Retinal pigment epithelial cell (primary cell): ENCODE measurements at places on chromosomes 1 and 21.
A peak's percentile ranks its signal among the peaks of the same experiment; 100 is the strongest.

DNA sequence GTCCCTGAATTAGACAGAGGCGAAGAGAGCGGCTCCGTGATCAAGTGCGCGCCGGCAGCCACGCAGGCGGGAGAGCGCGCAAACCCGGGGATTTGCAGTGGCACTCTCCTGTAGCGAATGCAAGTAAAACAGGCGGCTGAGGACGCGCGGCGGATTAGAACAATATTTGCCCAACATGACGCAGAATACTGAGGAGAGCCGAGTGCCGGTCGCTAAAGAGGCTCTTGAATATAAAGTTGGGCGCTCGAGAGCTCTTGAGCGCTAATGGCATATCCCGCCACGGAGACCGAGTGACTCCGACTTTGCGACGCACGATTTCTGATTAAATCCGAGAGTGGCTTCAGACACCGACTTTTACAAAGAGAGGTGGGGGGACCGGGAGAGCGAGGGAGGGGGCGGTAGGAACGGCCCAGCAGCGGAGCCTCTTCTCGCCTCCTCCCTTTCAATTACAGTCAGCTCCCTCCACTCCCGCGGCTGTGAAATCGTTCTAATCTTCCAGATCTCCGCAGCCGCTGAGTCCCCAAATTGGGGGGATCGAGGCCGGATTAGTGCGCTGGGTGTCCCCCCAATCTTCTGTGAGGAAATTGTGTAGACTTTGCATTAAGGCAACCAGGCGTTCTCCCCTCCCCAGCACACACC lies 2.3 kb downstream of the PAX7 start:
- no peak for DNase-seq

DNA sequence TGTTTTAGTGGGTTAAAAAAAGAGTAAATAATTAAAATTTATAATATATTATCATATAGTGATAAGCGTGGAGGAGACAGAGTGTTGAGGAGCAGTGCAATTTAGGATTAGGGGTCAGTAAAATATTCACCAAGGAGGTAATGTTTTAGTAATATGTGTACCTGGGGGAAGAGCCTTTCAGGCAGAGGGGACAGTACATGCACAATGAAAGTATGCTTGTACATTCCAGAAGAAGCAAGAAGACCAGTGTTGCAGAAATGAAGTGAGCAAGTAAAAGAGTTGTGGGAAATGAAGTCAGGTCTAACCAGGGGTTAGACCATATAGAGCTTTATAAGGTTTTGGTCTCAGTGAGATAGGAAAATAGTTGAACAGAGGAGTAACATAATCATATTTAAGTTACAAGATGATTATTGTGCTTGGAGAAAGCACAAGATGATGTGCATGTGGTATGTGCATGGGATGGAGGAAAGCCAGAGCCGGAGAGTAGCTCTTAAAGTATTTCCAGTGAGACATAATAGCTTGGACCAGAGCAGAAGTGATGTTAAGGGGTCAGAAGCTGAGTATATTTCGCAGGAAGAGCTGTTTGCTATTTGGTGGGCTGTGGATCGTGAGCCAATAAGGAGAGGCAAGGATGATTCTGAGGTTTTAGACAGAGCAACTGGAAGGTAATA lies 44.8 kb downstream of the SNX7 start:
- DNase-seq, result no peak

- DNase-seq, result no peak
Measured at GRCh38 chr1:170214117-170215032, 68.6 kb downstream of the NTMT2 start.

DNA sequence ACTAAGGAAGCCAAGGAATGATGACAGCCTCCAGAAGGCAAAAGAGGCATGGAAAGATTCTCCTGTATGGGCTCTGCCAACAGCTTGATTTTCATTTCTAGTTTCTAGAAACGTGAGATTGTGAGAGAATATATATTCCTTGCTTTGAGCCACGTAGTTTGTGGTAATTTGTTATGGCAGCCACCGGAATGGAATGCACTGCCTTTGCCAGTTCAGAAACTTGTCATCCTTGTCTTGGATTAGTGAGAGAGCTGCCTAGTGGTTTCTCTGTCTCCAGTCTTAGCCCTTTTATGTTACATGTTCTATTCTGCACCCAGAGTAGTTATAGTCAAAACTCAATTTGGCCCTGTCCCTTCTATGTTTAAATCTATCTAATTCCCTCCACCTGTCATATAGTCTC lies 216.0 kb upstream of the PTGFR start:
- peak; percentile 78 for DNase-seq

DNA sequence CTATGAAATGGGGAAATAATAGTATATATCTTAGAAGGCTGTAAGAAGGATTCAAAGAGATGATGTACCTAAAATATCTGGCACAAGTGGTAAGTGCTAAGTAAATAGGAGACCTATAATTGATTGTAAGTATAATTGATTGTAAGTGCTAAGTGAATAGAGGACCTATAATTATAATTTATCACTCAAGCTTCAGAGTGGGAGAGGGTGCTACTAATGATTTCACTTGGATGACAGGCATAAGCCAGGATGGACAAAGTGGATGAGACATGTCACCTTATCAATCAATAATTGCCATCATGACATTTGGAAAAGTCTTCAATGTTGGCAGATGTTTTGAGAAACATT lies 11.2 kb downstream of the RCAN1 start:
- no peak for DNase-seq

DNA sequence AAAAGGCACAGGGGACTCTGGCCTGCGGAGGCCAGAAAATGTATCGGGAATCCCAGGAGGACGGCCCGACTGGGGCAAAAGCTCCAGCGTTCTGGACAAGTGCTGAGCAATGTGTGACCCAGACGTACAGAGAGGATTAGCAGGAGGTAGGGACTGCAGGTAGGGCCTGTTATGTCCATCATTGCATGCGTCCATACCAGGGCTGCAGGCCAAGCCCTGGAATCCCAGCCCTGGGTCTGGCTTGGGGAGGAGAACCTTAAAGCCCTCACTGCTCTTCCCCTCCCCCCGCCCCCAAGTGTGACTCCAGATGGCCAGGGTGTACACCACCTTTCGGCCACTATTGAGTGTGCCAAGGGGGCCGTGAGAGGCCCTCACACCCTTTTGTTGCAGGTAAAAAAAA lies 2.0 kb downstream of the RNF207 start:
- no peak for DNase-seq

GRCh38 chr21:36790616-36791015 lies 91.7 kb downstream of the SIM2 start:
- DNase-seq, result no peak

DNA sequence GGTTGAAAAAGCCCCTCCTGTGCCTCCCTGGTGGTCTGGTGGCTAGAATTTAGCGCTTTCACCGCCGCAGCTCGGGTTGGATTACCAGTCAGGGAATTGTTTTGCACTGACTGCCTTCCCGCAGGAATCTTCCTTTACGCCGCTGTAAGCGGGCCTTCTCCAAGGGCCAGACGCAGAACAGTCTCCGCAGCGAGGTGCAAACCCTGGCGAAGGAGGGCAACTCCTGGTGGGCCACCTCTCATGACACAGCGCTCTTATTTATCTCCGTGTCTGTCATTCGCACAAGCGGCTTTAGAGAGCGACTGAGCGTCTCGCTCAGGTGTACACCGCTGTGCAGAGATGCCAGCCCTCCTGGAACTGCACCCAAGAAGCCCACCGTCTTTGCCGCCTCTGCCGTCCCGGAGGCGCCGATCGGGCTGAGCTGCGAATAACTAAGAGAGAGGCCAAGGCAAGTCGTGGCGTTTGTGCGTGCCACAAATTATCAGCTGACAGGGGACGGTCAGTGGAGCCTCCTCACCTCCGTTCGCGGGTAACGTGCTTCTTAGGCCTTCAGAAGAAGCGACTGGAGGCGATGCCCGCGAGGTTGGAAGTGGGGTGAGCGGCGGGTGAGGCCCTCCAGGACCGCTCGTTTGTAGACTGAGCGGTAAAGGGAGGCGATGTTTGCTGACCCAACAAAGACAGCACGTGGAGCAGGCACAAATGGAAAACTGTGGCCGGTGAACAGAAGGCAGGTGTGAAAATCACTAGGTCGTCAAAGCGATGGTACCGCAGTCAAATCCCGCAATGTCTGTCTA lies 93.5 kb downstream of the PRKAB2 start:
- no peak for DNase-seq

DNA sequence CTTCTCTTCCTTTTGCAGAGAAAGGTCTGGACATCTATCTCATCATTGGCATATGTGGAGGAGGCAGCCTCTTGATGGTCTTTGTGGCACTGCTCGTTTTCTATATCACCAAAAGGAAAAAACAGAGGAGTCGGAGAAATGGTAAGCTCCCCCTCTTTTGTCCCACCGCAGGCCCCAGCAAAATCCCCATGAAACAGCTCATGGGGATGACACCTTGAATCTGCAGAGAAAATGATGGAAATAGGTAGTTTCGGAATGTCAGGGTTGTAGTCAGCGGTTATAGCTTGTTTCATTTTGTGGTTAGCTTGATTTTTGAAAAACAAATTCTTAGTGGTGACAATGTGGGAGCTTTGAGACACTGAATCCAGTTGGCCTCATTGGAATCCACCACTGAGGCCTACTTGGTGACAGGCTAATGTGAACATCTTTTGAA lies 10.3 kb downstream of the CD2 start:
- no peak for DNase-seq

GRCh38 chr1:229184066-229184465 lies 86.8 kb upstream of the RAB4A start:
- DNase-seq, result no peak

- no peak for DNase-seq
Measured at GRCh38 chr1:17922833-17923232, 167.7 kb downstream of the ACTL8 start.

- no peak for DNase-seq
Measured at GRCh38 chr1:164480285-164480907, 78.6 kb upstream of the PBX1 start.

GRCh38 chr1:206916000-206916709 lies 5.6 kb downstream of the FCMR start:
- DNase-seq, result no peak

DNA sequence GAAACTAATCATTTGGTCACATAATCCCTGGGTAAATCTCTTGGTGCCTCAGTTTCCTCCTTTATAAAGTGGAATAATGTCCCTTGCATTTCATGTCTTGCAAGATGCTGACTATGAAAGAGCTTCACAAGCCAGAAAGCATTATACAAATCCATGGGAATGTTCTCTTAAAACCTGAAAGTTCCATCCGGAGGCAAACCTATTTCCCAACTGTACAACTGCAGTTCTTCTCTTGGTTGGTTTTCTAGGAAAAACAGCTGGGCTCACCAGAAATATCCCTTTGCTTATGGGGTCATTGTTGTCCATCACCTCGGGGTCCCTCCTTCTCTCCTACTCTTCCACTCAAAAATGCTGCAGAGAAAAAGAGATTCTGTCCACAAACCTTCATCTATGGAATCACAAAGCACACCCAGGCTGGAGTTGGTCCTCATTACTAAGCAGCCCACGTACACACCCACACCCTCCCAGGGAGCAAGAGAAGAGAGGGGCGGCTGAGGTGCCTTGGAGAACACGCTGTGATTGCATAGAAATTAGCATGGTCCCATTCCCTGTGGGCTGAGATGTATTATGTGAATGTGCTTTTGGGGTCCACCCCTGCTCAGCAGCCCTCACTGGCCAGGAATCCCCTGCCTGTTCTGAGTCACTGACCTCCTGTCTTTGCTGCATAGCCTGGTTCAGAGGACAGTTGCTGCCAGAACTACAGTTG lies 5.0 kb upstream of the PLXNA2 start:
- DNase-seq, result no peak

DNA sequence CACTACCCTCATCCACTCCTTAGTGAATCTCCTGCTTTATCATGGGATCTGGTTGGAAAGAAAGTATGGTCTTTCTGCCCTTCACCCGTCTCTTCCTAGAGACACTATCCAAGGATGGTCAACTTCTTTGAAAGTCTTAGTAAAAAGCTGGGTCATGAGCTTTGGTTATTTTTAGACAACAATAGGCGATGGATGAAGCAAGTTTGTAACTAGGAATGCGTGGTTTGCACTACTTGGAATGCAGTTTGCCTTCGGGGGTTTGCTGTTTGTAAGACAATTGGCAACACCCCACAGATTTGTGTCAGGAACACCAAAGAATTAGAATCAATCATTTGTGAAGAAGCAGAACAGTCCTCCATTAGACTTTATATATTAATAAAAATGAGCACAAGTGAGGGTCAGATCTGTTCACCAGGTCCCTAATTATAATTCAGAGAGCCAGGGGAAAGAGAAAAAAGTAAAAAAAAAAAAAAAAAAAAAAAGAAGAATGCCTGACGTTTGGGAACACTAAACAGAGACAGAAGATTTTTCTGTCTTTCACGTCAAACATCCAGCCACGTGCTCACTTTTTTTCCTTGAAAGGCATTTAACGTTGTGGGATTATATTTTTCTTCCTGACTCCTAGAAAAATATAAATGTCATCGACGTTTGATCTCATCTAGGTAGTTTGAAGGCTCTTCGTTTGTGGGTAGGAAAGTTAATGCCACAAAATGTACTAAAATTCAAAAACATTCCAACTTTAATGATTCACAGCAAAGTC lies 60.7 kb upstream of the BTG3 start:
- peak; percentile 28 for DNase-seq

DNA sequence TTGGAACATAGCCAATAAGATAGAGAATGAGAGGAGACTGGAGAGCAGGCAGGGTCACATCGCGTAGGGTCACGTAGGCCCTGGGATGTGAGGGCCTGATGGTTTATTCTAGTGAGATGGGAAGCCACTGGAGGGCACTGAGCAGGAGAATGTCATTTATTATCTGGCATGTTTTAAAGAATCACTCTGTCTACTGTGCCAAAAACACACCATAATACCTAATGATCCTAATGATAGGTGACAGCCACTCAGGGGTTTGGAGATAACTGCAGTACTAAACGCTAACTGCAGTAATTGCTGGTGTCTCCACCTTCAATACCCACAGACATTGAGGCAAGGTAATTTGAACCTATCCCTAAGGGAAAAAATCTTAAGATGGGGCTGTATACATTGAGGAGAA lies 185.4 kb downstream of the TTLL7 start:
- DNase-seq, result no peak

- DNase-seq, result no peak
Measured at GRCh38 chr1:19988267-19989006, 9.0 kb upstream of the PLA2G2A start.

DNA sequence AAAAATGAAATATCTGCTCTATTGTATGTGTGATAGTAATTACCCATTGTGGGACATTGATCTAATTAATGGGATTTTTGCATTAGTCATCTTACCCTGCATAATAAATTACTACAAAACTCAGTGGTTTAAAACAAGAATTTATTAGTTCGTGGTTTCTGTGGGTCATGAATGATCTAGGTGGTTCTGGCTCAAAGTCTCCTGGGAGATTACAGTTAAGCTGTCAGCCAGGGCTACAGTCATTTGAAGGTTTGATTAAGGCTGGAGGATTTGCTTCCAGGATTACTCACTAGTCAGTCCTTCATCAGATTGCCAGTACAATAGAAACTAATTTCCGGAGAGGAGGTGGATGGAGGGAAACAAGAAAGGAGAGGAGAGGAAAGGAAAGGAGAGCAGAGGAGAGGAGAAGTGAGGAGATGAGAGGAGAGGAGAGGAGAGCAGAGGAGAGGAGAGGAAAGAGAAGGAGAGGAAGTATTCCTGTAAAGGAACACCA lies 60.4 kb upstream of the TNFSF4 start:
- peak; percentile 56 for DNase-seq
